ENCODE measurements at places on chromosomes 2 and 18.

DNA sequence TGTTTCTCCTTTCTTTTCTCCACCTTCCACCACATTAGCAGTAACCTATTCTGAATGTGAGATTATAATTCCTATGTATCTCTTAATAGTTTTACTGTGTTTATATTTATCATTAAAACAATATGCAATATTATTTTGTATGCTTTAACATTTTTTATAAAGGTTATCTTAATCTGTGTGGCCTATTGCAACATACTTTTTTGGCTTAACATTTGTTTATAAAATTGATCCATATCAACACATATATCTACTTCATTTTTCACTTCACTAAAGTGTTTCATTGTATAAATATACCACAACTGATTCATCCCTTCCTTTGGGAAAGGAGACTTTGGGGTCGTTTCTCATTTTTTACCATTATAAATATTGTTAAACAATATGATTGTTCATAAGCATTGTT, 48.6 kb downstream of the ATP9B start:
- DNase-seq, result no peak

- DNase-seq, result no peak
These were observed 43.2 kb downstream of the LPIN2 start for GRCh38 chr18:2969695-2970094.

DNA sequence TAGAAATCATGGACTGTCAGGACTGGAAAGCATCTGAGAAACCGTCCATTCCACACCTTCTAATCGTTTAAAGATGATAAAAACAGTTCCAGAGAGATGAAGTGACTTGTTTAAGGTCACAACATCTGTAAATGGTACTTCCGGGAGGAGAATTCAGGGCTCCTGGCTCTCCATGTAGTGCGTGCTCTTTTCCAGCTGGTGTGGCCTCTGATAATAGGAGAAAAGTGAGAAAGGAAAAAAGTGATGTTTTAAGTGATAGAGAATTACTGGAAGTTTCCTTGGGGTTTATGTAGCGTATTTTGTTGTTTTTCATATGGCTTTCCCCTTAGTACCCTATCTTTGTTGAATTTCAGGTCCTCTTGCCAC, 663 bp downstream of the C2orf49 start:
- no peak for DNase-seq

- no peak for DNase-seq
These were observed 321.4 kb upstream of the ETAA1 start for GRCh38 chr2:67075530-67076238.

DNA sequence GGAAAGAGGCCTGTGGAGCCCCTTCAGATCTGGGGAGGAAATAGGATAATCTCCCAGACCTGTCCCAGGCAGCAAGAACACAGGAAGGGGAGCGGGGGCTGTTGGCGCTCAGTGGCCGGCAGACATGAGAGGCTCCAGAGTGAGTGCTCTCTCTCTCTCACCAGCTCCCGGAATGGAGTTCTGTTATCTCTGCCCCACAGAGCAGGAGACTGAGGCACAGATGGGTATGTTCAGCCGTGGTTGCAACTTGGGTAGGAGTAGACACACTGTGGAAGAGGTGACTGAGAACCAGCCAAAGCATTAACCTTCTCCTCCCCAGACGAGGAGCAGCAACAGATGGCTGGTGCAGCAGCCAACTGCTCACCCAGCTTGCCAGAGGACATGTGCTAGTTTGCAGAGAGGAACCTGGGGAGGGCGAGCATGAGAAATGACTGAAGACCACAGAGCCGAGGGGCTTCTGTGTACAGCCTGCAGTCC, 82.0 kb downstream of the NRP2 start:
- DNase-seq, result no peak

GRCh38 chr18:10659000-10659399, 133.2 kb downstream of the NAPG start:
- DNase-seq, result no peak

- DNase-seq, result peak; percentile 55
These were observed 7.8 kb downstream of the LIMS1 start for GRCh38 chr2:108542071-108542470.
